H1 (cell line): ENCODE measurements at places on chromosomes 4 and X. TPM values are rescaled to one million over a fixed set of nuclear protein-coding genes. Genes with fewer than 3 reads are reported as not detected.

TMPRSS11A gene
- total RNA-seq: not detected in 2 replicates

- H3K36me3 ChIP-seq: no peaks in the 10 kb centered on the region
- H3K27ac ChIP-seq: no peak overlapping the region
- no peaks in the 10 kb centered on the region for H3K27me3 ChIP-seq
- no peaks in the 10 kb centered on the region for H3K4me1 ChIP-seq
- H3K4me3 ChIP-seq: no peak overlapping the region
- DNase-seq: no peak
These were observed 615.6 kb downstream of the CENPC start for GRCh38 chr4:66929748-66930147.

PTPN13 gene
- total RNA-seq: 54.3 and 57.9 TPM in 2 replicates

DNA sequence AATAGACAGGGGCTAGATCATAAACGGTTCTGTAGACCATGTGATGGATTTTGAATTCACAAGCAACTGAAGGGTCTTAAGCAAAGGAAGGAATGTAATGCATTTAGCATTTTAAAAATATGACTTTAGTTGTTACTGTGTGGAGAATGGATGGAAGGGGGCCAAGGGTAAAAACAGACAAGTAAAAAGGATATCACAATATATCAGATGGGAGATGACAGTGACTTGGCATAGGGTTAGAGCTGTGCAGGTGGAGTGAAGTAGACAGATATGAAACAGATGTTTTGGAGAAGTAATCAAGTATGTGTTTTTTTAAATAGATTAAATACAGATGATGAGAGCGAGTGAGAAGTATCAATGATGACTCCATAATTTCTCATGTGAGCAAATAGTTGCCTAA is 1116.0 kb upstream of the TENM3 start:
- H3K4me3 ChIP-seq: no peak overlapping the region
- H3K36me3 ChIP-seq: no peaks in the 10 kb centered on the region
- DNase-seq: no peak

DNA sequence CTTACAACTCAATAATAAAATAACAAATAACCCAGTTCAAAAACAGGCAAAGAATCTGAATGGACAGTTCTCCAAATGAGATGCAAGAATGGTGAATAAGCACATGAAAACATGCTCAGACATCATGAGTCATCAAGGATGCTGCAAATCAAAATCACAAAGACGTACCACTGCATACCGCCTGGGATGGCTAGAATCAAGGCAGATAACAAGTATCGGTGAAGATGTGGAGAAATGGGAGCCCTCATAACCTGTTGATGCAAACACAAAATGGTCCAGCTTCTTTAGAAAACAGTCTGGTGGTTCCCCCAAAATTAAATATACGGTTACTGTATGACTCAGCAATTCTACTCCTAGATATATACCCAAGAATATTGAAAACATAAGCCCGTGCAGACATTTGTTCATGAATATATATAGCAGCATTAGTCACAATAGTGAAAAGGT is 32.5 kb downstream of the AKAP4 start:
- H3K4me3 ChIP-seq: no peak overlapping the region
- DNase-seq: no peak
- no peaks in the 10 kb centered on the region for H3K36me3 ChIP-seq
- H3K27me3 ChIP-seq: no peaks in the 10 kb centered on the region

DNA sequence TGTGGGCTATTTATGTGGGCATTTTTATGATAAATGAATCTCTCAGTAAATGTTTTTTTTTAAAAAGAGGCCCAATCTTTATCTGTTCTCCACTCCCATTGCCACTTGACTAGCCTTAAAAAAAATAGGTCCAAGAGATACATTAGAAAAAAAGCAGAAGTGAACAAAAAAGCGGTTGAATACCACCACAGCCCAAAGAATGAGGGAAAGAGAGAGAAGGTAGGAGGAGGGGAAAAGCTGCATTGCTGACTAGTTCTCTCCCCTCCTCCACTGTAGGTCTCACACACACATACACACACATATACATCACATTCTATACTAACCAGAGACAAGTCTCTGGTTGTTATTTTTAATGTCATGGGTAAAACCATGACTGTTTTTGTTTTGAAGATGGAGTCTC is 95.8 kb upstream of the IL13RA1 start:
- no peak overlapping the region for H3K27ac ChIP-seq
- H3K4me3 ChIP-seq: no peak overlapping the region
- no peaks in the 10 kb centered on the region; the same call in 1 of the 2 replicates for H3K36me3 ChIP-seq
- no peaks in the 10 kb centered on the region for H3K27me3 ChIP-seq
- no peaks in the 10 kb centered on the region for H3K4me1 ChIP-seq
- no peak for DNase-seq

DNA sequence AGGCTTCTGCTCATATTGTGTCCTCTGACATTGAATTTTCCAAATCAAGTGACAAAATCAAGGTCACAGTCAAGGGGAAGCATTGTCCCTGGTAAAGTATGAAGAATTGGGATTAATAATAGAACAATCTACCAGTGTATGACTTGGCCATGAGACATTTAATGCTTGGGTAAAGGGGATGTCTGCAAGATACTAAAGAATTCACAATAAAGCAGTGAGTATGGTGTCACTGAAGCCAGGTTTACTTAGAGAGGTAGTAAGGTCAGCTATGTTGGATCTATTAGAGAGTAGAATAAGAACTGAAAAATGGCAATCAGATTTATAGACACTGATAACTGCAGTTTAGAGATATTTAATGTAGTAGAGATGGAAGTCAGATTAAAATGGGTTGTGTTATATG is 349.2 kb downstream of the BMPR1B start:
- no peaks in the 10 kb centered on the region for H3K27me3 ChIP-seq
- H3K36me3 ChIP-seq: no peaks in the 10 kb centered on the region
- no peaks in the 10 kb centered on the region for H3K4me1 ChIP-seq

DNA sequence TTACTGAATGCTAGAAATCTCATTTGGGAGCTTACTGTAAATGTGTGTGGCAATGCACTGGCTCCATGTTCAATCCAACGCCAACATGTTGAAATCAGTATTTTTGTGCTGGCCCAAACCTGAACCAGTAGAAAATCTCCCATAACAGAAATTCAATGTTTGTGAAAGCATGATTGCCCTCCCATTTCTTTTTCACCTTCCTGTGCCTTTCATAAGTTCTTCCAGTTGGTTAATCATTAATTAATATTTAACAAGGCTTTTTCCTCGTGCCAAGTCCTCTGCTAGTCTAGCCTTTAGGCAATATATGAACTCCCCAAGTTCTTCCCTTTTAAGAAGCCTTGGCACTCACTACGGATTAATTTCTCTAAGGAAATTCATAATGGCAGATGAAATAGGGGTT is 1.3 kb upstream of the PLS3 start:
- no peaks in the 10 kb centered on the region for H3K27me3 ChIP-seq
- no peak overlapping the region for H3K27ac ChIP-seq
- no peaks in the 10 kb centered on the region for H3K36me3 ChIP-seq

DNA sequence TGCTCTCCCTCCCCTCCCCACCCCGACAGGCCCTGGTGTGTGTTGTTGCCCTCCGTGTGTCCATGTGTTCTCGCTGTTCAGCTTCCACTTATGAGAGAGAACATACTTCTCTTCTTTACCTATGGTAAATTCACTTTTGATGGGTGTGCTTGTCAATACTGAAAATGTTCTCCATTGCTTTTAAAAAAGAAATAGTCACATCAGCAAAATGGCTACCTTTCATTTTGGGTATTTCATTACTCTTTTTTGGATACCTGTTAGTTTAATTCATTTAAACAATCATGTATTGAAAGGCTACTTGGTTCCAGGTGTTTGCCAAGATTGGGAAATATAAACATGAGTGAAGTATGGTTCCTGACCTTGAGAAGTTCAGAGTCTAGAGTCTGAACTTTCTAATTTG is 107.4 kb upstream of the PITX2 start:
- H3K36me3 ChIP-seq: no peaks in the 10 kb centered on the region
- no peaks in the 10 kb centered on the region for H3K4me1 ChIP-seq
- H3K27me3 ChIP-seq: no peaks in the 10 kb centered on the region

SMIM31 gene
- not detected in 2 replicates for total RNA-seq

DNA sequence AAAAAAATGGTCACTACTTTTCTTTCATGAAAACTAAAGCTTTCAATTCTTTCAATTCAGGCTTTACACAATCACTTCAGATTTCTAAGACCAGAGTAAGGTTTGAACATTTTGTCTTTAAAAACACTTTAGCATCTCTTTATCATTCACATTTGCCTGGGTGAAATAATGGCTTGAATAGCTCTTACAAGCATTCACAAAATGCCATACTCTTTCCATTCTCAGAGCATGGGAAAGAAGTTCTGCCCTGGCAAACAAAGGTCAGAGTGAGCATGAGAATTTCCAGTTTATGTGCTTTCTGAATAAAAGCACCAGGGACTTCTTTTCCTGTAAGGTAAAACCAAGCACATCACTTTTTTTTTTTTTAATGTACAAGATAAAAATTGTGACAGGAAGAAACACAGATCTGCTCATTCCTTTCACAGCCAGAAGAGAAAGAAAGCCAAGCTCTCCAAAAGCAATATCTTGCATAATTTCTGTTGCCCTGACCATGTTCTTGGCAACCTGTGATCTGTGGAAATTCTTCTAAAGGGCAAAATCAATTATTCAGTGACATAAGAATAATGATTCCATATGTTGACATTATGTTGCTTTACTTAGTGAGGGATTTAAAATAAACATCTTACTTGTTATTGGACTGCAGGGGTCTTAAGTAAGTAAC is 64.8 kb downstream of the CD40LG start:
- H3K27ac ChIP-seq: no peak overlapping the region
- no peaks in the 10 kb centered on the region for H3K27me3 ChIP-seq
- no peak overlapping the region for H3K4me3 ChIP-seq

DNA sequence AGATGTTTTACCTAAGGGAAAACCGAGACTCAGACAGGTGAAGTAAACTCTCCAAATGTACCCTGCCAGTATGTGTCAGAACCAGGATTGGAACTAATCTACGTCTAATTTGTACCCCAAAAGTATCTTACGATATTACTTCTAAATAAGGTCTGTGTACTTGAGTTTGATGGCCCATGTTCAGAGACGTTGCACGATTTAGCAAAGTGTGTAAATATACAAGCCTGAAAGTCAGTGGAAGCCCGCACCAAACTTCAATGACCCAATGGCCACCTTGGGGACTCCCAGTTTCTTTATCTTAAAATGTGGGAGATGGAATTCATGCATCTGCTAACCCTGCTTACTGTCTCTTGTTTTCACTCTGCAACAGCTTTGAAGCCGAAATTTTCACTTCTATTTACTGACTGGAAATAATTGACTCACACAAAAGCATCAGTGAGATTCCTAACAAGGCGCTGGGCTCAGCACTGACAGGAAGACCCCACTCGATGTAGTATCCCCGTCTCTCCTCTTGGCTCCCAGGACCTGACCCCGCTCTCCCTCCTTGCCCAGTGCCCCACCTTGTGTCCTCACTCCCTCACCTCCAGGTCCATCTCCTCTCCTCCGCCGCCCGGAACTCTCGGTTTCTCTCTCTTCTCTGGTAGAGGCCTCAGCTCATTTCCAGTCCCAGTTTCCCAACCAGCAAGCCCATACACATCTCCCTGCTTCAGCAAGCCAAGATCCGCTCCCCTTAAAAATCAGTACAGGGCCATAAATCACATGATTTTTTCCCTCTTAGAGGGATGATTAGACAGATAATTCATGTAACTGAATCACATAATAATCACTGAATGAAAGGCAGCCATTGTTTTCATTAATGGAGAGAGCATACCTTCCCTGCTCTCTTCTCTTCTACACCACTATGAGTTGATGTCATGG is 42.8 kb downstream of the ENPP6 start:
- H3K4me1 ChIP-seq: 0 out of 2 replicates have a peak, but pooled peaks cover 3% of the 10 kb centered on the region
- no peaks in the 10 kb centered on the region for H3K27me3 ChIP-seq
- DNase-seq: no peak
- H3K36me3 ChIP-seq: no peaks in the 10 kb centered on the region
- no peak overlapping the region for H3K4me3 ChIP-seq

DNA sequence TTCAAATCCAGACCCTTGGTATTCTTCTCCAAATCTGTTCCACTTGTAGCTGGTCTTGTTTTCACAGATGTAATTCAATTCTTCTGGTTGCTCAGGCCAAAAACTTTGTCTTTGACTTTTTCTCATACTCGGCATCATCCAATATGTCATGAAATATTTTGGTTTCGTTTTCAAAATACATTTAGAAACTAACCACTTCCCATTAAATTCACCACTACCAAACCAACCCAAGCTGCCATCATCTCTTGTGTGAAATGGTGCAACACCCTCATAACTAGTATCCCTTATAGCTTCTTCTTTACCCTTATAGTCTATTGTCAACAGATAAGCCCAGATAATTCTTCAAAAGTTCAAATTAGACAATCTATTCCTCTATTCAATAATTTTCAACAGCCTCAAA is 192.1 kb downstream of the PRR32 start:
- no peak overlapping the region for H3K27ac ChIP-seq
- no peak overlapping the region for H3K4me3 ChIP-seq
- no peaks in the 10 kb centered on the region for H3K36me3 ChIP-seq

- H3K36me3 ChIP-seq: no peaks in the 10 kb centered on the region
- no peak for DNase-seq
- no peaks in the 10 kb centered on the region for H3K4me1 ChIP-seq
- no peak overlapping the region for H3K27ac ChIP-seq
- no peak overlapping the region for H3K4me3 ChIP-seq
- H3K27me3 ChIP-seq: no peaks in the 10 kb centered on the region
These were observed 32.7 kb upstream of the GLRA2 start for GRCh38 chrX:14496674-14497073.

CXXC4 gene
- total RNA-seq: 1.8 TPM in 2 replicates

LONRF3 gene
- 0.11 TPM in 1 of 2 replicates, not detected in the other for total RNA-seq

DNA sequence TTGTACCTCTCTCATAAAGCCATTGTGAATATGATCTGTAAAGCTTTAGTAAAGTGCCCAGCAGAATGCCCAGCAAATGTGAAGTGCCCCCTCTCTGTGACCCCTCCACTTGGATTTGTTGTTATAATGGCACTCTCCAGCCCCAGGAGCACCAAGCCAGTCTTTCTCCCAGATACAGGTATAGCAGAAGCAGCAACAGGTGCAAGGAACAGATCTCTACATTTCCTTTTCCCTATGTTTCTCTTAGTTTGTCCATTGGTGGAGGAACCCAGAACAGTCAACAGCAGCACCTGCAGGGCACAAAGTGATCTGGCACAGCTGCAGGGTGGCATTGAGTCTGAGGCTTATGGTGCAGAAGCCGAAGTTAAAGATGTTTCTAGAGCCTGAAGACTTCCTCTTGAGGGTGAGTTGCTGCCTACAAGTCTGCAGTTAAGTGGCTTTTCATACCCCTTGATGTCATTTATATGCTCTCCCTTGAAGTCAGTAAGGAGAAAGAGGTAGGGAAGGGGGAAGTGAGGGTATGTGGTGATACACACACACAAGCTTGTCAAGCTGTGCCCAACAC is 16.1 kb upstream of the CXCL3 start:
- no peaks in the 10 kb centered on the region for H3K36me3 ChIP-seq
- peaks cover 1% of the 10 kb centered on the region for H3K27me3 ChIP-seq
- H3K4me3 ChIP-seq: no peak overlapping the region
- DNase-seq: no peak
- no peak overlapping the region for H3K27ac ChIP-seq
- peaks cover 3% of the 10 kb centered on the region for H3K4me1 ChIP-seq
